Progenitor cell of endocrine pancreas (in vitro differentiated cells): ENCODE measurements at places on chromosomes 4 and X. TPM values are rescaled to one million over a fixed set of nuclear protein-coding genes. Genes with fewer than 3 reads are reported as not detected.

The CORIN gene
- 0.84 and 1.5 TPM in 2 replicates for total RNA-seq

The ASMT gene
- total RNA-seq: 0.36 TPM in 1 of 2 replicates, not detected in the other

The PCDH7 gene
- 9.9 and 17.2 TPM in 2 replicates for total RNA-seq

The KIT gene
- 20.7 and 20.9 TPM in 2 replicates for total RNA-seq

The SRPK3 gene
- not detected in 2 replicates for total RNA-seq

The CEP135 gene
- 14.5 and 15.5 TPM in 2 replicates for total RNA-seq

The PRKG2 gene
- total RNA-seq: 2.9 and 3.3 TPM in 2 replicates

The TEX11 gene
- total RNA-seq: 6.5 and 7.2 TPM in 2 replicates

The ERVMER34-1 gene
- 2.2 and 3.2 TPM in 2 replicates for total RNA-seq

The SMIM10L2A gene
- 9.0 and 9.5 TPM in 2 replicates for total RNA-seq

The MEPE gene
- not detected in 2 replicates for total RNA-seq

The GPR143 gene
- 6.3 and 7.1 TPM in 2 replicates for total RNA-seq

The RPA4 gene
- total RNA-seq: 0.91 and 1.6 TPM in 2 replicates

The PRDM8 gene
- 0.31 and 0.38 TPM in 2 replicates for total RNA-seq

The REELD1 gene
- not detected in 2 replicates for total RNA-seq

The MAGEA9B gene
- not detected in 2 replicates for total RNA-seq

- DNase-seq: no peak
These were observed 359.5 kb upstream of the FGF16 start for GRCh38 chrX:77087529-77088169.

- no peak for DNase-seq
These were observed 1372.9 kb downstream of the TECRL start for GRCh38 chr4:63036159-63036866.

- no peak for DNase-seq
These were observed 96.8 kb upstream of the CXXC4 start for GRCh38 chr4:104591510-104591911.

GRCh38 chr4:140615451-140615850 is 46.7 kb upstream of the UCP1 start:
- DNase-seq: no peak

GRCh38 chr4:19009881-19010280 is 988.3 kb upstream of the LCORL start:
- DNase-seq: no peak

- DNase-seq: no peak
These were observed 347.1 kb upstream of the FSTL5 start for GRCh38 chr4:162510937-162511336.

GRCh38 chr4:123398066-123398852 is 1.7 kb downstream of the SPRY1 start:
- DNase-seq: peak; percentile 73

GRCh38 chr4:78185117-78185516 is 128.0 kb downstream of the FRAS1 start:
- DNase-seq: no peak

DNA sequence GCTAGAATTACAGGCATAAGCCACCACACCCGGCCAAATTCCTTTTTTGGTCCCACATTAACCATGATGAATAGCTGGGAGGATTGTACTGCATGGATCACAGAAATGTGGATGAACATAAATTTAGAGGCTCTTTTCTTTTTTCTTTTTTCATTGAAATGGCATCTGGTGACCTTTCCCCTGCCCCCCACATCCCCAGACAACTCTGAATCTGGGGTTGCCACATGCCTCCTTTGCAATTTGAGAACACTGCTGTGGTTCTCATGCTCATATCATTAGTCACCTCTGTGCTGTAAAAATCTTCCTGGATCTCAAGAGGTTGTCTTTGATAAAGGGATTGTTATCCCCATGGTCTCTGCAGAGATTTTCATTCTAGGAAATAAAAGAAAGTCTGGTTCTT is 22.8 kb upstream of the FMR1NB start:
- DNase-seq: no peak

DNA sequence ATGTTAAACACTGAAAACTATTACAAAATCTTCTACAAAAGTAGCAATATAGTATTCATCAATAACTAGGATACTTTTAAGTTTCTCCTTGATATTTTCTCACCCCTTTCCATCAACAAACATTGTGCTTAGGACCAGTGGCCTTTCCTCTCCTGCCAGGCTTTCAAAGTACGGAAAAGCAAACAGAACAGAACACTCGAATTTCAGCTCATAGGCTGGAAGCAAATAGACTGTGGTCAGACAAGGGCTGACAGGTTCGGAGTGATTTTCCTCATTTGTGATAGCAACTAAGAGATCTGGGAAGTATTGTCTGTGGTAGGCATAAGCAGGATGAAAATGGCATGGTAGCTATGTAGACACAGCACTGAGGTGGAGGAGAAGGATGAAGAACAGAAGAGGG is 68.6 kb upstream of the SORBS2 start:
- DNase-seq: no peak

DNA sequence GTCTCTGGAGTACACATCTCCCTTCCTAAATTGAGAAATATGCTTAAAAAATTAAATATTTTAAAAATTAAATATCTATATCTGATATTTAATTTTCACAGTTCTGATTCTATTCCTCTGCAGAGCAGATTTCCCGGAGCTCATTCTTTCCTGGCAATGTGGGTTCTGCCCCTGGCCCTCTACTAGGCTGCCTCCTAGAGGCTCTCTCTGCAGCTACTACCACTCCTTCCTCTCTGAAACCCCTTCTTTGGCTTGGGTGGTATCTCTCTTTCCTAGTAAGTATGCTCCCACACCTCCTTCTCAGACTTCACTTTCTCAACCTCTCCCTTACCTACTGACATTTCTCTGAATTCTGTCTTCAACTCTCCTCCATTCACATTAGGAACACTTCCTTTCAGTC is 45.3 kb downstream of the RPGR start:
- DNase-seq: no peak

GRCh38 chr4:72449705-72450104 is 119.3 kb downstream of the ADAMTS3 start:
- no peak for DNase-seq

- DNase-seq: no peak
These were observed 328.5 kb downstream of the PPP3CA start for GRCh38 chr4:101018836-101019235.

DNA sequence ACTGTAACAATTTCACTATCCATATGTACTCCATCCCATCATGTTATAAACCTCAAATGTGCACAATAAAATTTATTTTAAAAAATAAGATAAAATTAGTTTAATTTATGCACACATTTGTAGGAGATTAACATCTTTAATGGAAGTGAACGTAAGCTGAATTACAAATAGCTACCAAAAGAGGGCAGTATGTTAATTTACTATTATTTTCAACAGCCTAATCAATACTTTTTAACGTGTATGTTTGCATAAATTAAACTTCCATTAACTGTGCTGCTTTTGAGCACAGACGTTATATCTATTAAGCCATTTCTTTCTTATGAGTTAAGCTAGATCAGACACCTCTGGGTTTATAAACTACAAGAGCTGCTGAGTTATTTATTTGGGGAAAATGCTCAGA is 56.5 kb upstream of the PHKA2 start:
- DNase-seq: no peak

GRCh38 chr4:81599742-81600380 is 128.2 kb upstream of the RASGEF1B start:
- no peak for DNase-seq

- DNase-seq: no peak
These were observed 84.5 kb downstream of the AREG start for GRCh38 chr4:74529284-74530041.

- no peak for DNase-seq
These were observed 51.5 kb downstream of the HMGB2 start for GRCh38 chr4:173282626-173283025.

- no peak for DNase-seq
These were observed 592.4 kb downstream of the GLUD2 start for GRCh38 chrX:121639781-121640180.

GRCh38 chr4:66451741-66452140 is 781.5 kb upstream of the EPHA5 start:
- DNase-seq: no peak

DNA sequence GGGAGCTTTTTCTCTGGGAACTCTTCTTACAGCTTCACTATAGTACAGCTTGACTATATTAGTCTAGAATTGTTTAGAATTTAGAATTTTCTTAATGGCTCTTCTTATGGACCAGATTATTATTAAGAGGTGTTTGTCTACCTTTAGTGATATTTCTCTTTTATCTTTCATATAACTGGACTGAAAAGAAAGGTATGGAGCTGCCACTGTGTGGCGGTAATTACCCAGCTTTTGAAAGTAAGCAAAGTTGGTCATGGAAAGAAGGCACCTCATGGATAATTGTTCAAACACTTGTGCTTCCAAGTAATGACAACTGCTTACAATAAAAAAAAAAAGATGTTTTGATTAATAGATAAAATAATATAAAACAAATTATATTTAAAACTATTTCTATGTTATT is 1112.5 kb downstream of the TECRL start:
- no peak for DNase-seq

DNA sequence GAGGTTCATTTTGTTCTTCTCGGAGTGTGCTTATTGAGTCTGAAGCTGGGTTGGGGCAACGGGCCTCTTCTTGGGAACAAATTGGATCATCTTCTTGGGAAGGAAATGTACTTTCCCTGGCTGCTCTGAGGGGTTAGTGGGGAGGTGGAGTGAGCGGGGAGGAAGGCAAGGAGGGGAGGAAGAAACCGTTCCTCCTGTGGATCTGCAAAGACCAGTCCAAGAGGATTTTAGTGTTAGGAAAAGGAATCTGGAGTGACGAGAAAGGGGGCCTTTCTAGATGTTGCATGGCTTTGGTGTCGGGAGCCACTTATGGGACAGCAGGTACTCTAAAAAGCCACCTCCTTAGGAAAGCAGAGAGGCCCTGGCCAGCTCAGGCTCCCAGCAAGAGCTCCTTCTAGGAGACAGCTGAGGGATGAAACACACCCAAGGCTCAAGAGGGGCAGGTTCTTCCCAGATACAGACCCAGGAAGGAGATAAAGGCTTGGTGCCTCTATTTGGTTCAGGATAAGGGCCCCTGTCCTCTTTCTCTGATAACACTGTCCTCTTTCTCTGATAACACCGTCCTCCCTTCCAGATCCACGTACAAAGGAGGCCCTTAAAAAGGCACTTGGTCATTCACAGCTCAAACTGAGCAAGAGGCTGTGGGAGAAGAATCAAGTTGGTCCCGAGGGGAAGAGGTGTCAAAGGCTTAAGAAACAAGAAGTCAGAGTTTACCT is 451 bp downstream of the SOD3 start:
- no peak for DNase-seq

DNA sequence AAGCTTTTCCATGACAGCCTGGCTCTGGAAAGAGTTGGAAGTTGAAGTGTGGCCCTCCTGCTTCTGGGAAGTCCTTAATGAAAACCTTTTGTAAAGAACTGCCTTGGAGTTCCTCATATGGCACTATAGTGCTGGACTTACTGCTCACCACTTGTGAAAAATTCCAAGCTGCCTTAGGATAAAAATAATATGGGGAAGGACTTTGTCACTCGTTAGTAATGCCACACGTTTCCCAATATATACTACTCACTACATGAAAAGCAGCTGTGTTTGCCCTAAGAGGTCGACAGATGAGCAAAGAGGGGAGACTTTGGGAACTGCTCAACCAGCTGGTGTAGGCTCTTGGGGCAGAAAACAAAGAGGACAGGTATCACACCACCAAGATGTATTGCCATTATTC is 11.7 kb downstream of the OPHN1 start:
- no peak for DNase-seq

GRCh38 chr4:94032754-94033153 is 174.9 kb upstream of the SMARCAD1 start:
- DNase-seq: no peak

GRCh38 chrX:149531599-149531998 is 9.2 kb upstream of the EOLA1 start:
- no peak for DNase-seq

DNA sequence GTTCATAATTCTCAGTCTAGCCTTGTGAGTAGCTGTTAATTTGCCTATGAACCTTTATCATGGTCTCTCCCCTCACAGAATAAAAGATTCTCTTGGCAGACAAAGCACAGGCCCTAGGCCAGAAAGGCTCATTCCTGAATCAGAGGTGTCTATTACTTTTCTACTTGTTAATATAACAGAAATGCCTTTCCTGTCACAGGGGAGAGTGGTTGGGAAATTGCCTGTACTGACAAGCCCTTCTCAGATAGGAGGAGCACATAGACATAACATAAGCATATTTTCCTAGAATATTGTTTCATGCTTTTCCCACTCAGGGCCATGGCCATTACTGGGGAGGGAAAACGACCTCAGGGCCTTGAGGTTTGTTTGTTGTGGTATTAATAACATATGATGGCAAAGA is 308.3 kb downstream of the BMPR1B start:
- no peak for DNase-seq
